ENCODE measurements at places on chromosomes 6 and 20. TPM values are rescaled to one million over a fixed set of nuclear protein-coding genes. Genes with fewer than 3 reads are reported as not detected.

DACT2 gene
- total RNA-seq: not detected

MYCT1 gene
- not detected for total RNA-seq

FOXP4 gene
- total RNA-seq: 21.6 TPM

OR2B2 gene
- total RNA-seq: not detected

ANGPT4 gene
- total RNA-seq: not detected

Data from activated CD4-positive, alpha-beta memory T cell treated with anti-CD3 and anti-CD28 coated beads for 36 hours (primary cell).